H1 (cell line): ENCODE measurements at places on chromosomes 3 and 15. TPM values are rescaled to one million over a fixed set of nuclear protein-coding genes. Genes with fewer than 3 reads are reported as not detected.
A peak's percentile ranks its signal among the peaks of the same experiment; 100 is the strongest.

Gene MORF4L1
- 533 and 562 TPM in 2 replicates for total RNA-seq

DNA sequence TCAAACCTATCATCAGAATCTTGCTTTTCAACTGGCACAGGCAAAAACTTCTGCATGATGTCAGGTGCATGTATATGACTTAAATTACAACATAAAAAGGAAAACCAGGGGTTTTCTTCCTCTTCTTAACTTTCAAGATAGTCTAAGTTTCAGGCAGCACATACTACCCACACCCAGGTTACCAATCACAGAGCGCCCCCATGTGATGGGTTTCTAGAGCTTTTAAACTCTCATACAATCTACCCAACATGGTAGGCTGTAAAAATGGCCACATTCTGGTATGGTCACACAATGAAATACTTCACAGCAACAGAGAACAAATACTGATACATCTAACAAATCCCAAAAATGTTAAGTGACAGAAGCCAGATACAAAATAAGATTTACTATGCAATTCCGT, 7.4 kb downstream of the MESD start:
- no peak for DNase-seq

GRCh38 chr15:25811481-25811906, 51.6 kb downstream of the ATP10A start:
- DNase-seq: no peak

- peak; percentile 33 for DNase-seq
Observed at GRCh38 chr15:101434032-101434920, 55.2 kb downstream of the PCSK6 start.

- no peak for DNase-seq
Observed at GRCh38 chr3:53842436-53843194, 3.6 kb downstream of the CHDH start.

GRCh38 chr3:144843099-144843498, 871.5 kb downstream of the DIPK2A start:
- DNase-seq: no peak

GRCh38 chr3:134860141-134860540, 65.1 kb downstream of the EPHB1 start:
- DNase-seq: no peak

DNA sequence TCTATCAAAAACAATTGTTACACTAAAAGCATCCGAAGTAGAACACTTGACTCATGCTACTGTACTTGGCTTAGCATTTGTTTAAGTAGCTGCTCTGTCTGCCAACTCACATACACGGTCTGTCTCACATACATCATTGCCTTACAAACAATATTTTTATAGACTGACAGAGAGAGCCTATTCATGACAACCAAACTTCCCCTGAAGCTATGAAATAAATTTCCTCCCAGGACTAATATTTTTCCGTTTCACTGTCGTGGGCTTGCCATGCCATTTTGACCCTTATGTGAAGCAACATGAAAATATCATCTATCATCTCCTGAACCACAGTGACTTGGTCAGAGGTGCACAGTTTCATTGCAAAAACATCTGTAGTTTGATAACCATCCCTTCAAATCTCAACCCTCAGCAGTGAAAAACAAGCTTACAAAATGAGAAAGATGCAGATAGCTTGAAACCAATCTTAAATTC, 66.5 kb upstream of the PYGO1 start:
- DNase-seq: no peak

DNA sequence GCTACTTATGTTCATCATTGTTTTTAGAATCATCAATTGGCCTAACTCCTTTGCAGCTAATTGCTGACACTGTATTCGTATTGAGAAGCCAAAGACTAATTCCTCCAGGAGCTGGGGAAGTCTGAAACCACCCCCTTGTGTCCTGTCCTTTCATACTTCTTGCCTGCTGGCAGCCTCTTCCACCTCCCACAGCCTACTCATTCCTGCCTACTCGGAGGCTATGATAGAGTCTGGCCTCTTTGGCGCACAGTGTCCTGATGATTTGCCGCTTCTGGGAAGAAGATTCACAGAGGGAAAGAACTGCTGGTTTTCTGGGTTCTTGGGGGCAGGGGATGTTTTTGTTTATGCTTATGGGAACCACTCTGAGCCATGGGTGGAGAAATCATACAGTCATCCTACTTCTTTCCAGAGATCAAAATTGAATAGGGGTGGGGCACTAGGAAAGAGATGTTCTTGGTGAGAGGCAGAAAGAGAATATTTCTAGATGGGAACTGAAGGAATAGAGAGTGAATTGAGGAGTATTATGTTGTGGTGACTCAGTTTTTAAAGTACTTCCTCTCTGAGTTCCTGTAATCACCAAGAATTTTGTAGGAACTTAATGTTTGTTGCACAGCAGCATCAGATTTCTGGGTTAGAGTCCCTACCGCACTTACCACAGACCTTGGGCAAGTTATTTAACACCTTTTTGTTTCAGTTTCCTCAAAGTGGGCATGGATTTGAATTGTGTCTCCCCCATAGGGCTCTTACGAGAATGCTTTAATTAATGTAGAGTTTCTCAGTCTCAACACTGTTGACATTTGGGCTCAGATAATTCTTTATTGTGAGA, 22.1 kb upstream of the SCAANT1 start:
- no peak for DNase-seq

DNA sequence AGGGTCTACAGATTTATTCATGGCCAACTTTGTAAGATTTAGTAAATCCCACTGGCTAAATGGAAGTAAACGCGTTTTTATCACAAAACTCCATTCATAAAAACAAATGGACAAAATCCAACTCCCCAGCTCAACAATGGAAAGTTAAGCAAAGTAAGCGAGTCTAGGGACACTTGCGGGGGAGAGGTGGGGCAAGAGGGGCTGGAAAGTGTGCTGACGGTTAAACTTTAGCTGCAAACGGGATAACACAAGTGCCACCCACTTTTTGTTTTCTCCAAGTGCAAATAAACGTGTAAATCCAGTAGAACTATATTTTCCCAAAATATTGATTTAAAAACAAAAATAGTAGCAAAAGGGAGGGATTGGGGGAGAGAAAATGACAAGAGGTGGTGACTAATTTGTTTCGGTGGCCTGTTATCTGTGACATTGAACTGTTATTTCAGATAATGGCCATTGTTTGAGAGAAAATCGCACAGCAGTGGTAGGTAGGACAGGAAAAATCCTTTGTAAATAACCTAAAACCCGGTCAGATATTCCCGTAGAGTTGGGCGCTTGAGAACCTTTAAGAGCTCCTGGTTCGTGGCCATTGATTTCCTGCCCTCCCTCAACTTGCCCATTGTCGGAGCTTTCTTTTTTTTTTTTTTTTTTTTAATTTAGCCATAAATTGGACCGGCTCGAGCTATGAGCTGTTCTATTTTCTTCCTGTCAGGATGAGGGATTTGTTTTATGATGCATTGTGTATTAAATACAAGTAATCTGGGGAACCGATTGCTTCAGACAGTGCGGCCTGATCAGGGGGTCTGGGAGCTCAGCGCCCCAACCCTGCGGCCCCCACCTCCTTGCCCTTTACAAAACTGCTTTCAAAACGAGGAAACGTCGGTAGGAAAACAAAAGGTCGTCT, 514.8 kb downstream of the MECOM start:
- DNase-seq: no peak

- no peak for DNase-seq
Observed at GRCh38 chr3:135784557-135784956, 181.0 kb upstream of the PPP2R3A start.

Gene TP63
- total RNA-seq: 0.06 TPM in 1 of 2 replicates, not detected in the other

GRCh38 chr3:126957776-126958637, 24.9 kb upstream of the PLXNA1 start:
- DNase-seq: no peak

DNA sequence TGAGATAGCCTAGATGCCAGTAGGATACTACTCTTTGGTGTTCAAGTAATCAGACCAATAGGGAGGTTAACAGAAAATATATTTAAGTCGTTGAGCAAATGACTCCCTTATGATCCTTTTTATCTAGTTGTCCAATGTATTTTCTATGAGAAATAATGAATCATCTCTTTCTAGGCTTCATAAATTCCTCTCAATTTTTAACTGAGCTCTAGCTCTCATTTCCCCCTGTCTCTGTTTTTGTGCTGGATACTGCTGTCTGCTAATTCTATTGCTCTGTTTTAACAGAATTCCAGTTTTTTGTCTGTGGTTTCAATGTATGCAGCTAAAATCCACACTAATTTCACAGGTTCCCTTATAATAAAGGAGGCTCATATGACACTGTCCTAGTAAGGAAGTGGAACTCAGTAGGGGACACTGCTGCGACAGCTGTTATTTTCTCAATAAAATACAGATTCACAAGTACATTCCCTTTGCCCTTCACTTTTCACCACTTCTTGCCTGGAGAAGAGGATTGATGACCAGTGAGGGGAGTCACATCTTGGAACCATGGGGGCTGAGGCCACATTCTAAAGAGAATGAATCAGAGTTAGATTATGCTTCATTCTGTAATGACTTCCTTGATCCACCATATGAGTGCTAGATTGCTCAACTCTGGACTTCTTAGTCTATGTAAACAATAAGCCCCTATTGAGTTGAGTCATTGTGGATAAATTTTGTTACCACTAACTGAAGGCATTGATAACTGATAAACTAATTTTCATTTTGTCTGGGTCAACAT, 558.7 kb upstream of the KCNMB2 start:
- no peak for DNase-seq

DNA sequence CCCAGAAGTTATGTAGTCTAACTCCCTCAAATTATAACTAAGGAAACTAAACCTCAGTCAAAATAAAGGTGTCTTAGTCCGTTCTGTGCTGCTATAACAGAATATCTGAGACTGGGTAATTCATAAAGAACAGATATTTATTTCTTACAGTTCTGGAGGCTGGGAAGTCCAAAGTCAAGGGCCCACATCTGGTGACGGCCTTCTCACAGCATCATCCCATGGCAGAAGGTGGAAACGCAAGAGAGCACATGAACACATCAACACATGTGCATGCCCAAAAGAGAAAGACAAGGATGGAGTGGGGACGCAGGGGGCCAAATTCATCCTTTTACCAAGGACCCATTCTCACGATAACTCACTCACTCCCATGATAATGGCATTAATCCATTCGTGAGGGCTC, 73.1 kb downstream of the PCOLCE2 start:
- no peak for DNase-seq

GRCh38 chr15:57875347-57875746, 168.8 kb downstream of the POLR2M start:
- no peak for DNase-seq

DNA sequence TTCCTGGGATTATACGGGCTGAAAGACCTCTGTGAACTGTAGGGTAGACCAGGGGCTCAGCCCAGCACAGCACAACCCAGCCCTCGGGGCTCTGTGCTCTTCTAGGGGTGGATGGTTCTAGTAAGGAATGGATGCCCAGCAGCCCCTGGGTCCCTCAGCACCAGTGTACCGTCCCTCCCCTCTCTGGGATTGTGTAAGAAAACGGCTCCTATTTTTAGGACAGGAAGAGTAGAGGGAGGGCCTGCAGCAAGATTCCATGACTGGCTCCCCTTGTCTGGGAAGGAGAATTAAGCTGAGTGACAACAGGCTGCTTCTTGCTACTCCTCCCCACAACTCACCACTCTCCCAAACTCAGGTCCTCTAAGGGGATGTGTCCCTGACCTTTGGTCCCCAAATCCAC, 270.8 kb upstream of the TOPAZ1 start:
- no peak for DNase-seq

Gene TUSC7
- not detected in 2 replicates for total RNA-seq

Gene CGGBP1
- 57.1 and 61.4 TPM in 2 replicates for total RNA-seq

Gene GABRB3
- 163 TPM in 2 replicates for total RNA-seq

GRCh38 chr15:38553071-38553470, 11.5 kb downstream of the RASGRP1 start:
- no peak for DNase-seq

Gene FEZF2
- not detected in 2 replicates for total RNA-seq

DNA sequence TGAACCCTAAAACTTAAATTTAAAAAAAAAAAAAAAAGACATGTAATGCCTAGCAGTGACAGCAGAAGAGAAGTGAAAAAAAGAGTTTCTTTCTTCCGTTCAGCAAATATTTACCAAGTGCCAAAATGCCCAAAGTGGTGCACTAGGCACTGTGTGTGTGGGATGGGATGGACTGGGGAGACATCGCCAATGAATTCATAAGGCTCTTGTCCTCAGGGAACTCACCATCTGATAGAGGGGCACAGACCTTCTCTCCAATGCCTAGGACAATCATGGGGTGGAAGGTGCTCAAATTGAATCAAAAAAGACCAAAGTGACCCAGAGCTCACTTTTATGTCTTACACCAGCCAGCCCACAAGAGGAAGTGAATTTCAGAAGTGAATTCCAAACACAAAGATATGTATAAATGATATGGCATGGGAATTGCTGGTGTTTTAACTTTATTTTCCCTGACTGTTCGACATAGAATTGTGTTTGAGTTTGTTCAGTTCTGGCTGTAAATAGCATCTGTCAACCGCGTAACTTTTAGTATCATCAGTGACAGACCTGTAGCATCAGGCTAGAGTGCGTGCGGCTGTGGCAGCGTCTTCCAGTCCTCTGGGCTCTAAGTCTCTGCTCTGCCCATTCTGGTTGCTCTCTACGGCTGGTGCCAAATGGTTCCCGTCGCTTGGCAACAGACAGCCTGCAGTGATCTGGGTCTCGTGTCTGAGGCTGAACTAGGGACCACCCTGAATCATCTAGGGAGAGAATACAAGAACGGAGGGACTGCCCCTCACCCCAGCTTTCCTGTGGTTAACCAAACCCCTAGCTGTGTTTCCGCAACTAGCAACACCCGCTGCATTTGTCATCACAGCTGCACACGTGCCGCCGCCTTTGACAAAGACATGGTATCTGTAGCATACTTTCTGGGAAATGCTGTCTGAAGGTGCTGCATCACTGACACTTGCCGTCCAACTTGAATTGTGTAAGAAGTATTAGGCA, 154.0 kb upstream of the THBS1 start:
- no peak for DNase-seq

Gene FAM81A
- total RNA-seq: 2.0 and 3.0 TPM in 2 replicates

DNA sequence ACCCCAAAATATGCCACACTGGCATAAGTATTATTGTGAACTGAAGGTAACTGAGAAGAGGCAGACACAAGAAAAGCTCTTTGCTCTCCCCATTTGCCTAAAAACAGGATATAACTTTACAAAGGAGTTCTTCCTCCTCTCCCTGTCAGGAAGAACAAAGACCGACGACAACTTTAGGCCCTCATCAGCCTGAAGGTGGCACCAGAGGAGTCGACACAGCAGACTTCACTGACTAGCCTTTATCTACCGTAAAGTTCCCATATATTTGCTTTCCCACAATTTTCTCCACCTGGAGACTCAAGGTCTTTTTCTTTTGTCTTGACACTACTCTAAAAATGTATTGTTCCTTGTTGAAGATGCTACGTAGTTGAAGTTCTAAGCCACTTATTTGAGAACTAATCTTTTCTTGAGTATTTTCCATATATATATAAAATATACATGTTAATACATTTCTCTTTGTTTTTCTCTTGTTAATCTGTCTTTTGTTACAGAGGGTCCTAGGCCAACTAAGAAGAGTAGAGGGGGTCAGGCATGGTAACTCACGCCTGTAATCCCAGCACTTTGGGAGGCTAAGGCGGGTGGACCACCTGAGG, 16.2 kb upstream of the XIRP1 start:
- no peak for DNase-seq

Gene CLDN16
- total RNA-seq: not detected in 2 replicates

Gene CLPX
- total RNA-seq: 53.6 and 56.4 TPM in 2 replicates

Gene BFSP2
- not detected in 2 replicates for total RNA-seq
